T-helper 17 cell (primary cell): ENCODE measurements at places on chromosomes 2 and 18.

DNA sequence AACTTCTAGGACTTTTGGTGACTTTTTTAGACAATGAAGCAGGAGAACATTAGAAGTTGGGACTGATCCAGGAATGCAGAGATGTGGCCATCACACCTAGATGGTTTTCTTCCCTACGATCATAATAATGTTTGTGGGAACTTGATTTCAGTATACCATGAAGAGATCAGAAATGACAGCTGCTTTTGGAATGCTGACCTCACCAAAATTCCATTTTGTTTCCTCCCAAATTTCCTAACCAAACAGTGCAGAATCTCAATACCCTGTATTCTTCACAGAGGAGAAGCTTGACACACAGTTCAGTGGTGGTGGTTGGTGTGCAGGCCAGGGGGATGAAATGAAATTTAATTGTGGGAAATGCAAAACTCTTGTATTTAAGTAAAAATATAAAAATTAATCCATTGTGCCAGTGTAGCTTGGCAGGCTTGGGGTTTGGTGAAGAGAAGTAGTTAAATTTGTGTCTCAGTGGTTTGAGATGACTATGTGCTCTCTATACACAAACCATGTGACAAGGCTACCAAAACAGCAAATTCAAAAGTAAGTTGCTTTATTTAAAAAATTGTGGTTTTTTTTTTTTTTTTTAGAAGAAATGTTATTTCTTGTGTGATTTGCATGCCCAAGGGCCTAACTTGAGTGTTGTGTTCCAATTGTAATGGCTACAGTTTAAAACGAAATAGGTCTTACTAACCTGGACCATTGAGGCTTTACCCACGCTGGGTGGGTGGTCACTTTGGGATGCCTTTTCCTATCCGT is 252.4 kb downstream of the LPIN1 start:
- peak overlapping the region; percentile 3 for H3K27ac ChIP-seq
- H3K4me1 ChIP-seq: peaks cover 16% of the 10 kb centered on the region
- H3K4me3 ChIP-seq: no peak overlapping the region
- peaks cover 9% of the 10 kb centered on the region for H3K27me3 ChIP-seq
- no peak for DNase-seq

DNA sequence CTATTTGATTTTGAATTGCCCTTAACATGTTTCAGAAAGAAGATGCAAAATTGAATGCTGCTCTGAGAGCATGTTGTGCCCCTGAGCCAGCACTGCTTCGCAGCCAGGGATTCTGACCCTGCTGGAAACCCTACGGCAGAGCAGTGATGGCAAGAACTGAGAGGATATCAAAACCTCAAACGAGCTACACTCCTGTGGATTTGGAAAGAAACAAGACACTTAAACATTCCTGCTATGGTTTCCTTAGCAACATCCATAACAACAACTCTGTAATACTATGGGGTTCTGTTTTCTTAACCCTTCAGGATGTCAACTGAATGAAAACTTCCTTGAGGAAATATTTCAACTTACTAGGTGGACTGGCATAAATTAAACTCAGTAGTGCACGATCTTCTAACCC is 649.1 kb downstream of the NYAP2 start:
- DNase-seq: no peak
- peaks cover 7% of the 10 kb centered on the region for H3K27me3 ChIP-seq
- H3K36me3 ChIP-seq: no peaks in the 10 kb centered on the region
- H3K4me1 ChIP-seq: peaks cover 6% of the 10 kb centered on the region
- H3K27ac ChIP-seq: no peak overlapping the region

GRCh38 chr2:15749460-15750432 is 158.1 kb downstream of the DDX1 start:
- H3K4me1 ChIP-seq: no peaks in the 10 kb centered on the region
- no peak overlapping the region for H3K4me3 ChIP-seq
- DNase-seq: no peak

DNA sequence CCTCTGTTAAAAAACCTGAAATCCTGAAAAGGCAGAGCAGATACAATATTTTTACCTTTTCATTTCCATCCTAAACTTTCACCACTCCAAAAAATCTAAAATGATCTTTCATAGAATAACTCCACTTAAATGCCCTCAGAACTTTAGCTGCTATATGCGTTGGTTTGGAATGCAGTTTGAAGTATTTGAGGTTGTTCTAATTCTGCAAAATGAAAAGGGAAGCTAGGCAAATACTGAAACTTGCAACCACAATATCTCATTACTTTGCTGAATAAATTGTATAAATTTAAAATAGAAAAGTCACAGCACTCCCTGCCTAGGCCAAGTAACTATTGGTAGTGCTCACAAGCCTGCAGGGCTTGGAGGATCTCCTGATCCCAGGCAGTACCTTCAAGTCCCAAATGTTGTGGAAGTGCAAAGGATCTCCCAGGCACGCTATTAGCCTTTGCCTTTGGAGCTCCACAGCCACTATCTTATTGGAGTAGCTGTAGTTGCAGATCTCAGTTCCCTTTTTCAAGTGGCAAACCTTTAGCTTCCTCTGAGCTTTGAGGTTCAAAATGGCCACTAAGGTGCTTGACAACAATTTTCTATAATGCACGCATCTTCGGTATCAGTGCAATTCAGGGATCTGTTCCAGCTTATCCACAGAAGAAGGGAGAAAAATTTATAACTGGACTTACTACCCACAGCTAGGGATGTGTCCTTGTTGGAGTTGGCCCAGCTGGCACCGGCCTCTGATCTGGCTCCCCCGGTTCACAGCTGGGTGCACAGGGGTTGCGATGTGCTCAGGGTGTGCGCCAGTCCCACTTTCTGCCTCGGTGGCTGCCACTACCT is 43.4 kb upstream of the ANKRD62 start:
- H3K27me3 ChIP-seq: peaks cover 49% of the 10 kb centered on the region
- H3K36me3 ChIP-seq: no peaks in the 10 kb centered on the region
- no peak for DNase-seq
- H3K27ac ChIP-seq: no peak overlapping the region
- H3K4me1 ChIP-seq: peaks cover 4% of the 10 kb centered on the region

- H3K4me3 ChIP-seq: no peak overlapping the region
- no peaks in the 10 kb centered on the region for H3K27me3 ChIP-seq
- H3K27ac ChIP-seq: no peak overlapping the region
- DNase-seq: no peak
- H3K36me3 ChIP-seq: no peaks in the 10 kb centered on the region
- H3K4me1 ChIP-seq: no peaks in the 10 kb centered on the region
Observed at GRCh38 chr18:72840109-72840508, 27.7 kb downstream of the NETO1 start.

DNA sequence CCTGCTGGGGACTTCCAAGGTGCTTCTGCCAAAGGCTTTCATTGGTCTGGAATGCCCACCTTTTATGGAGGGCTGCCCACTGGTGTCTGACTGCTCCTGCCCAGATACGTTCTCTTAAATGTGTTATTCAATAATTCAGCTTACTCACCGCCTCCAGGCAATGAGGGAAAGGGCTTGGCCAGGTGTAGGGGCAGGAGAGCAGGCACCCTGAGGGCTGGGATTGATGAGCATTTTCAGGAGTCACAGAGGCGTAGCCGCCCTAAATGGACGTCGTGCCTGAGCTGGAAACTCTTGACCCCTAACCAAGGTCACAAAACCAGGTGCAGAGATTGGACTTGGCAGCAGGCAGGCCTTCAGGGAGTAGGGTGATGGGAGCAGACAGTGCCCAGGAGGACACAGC is 26.8 kb downstream of the MAL start:
- peaks cover 3% of the 10 kb centered on the region for H3K36me3 ChIP-seq
- no peak overlapping the region for H3K27ac ChIP-seq
- no peak for DNase-seq
- H3K4me3 ChIP-seq: no peak overlapping the region
- no peaks in the 10 kb centered on the region for H3K27me3 ChIP-seq

- no peak for DNase-seq
- no peaks in the 10 kb centered on the region for H3K36me3 ChIP-seq
- H3K27me3 ChIP-seq: peaks cover 10% of the 10 kb centered on the region
- no peaks in the 10 kb centered on the region for H3K4me1 ChIP-seq
- no peak overlapping the region for H3K4me3 ChIP-seq
Observed at GRCh38 chr2:15059870-15060512, 427.5 kb downstream of the LRATD1 start.

- H3K27me3 ChIP-seq: peaks cover 22% of the 10 kb centered on the region
- no peak overlapping the region for H3K27ac ChIP-seq
- no peak overlapping the region for H3K4me3 ChIP-seq
- peaks cover 5% of the 10 kb centered on the region for H3K36me3 ChIP-seq
Observed at GRCh38 chr2:151297882-151298281, 8.4 kb upstream of the NMI start.

DNA sequence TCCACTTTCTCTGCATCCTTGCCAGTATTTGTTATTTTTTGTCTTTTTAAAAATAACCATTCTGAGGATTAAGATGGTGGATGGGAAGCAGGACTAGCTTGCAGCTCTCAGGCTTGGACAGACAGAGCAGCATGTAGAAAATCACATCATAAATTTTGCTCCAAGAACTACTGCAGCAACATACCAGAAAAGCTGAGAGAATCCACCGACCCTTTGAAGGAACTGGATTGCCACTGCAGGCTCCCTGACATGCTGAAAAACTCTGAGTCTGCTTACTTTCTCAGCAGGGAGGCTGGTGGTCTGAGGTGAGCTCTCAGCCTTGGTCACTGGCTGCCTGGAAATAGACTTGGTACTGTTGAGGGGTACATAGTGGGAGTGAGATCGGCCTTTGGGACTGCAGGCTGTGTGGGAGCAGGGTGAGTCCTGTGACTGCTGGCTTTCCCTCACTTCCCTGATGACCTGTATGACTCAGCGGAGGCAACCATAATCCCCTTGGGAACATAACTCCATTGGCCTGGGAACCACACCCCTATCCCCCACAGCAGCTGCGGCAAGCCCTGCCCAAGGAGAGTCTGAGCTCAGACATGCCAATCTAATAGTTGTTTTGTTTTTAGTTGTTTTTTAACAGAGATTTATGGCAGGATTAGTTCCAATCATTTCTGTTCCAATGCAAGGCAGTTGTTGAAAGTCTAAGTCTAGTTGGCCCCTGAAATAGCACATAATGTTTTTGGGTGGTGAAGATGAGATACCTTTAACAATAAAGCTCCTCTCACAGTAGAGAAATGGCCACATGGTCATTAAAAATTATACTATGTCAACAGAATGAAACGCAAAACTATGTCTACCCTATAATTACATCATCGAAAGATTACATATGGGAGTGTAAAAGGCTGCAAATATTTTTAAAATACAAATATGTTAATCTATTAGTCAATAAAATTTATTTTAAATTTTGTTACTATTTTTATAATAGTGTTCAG is 414.2 kb upstream of the CHAC2 start:
- H3K36me3 ChIP-seq: no peaks in the 10 kb centered on the region
- H3K4me1 ChIP-seq: no peaks in the 10 kb centered on the region
- no peak overlapping the region for H3K4me3 ChIP-seq
- no peak for DNase-seq
- H3K27ac ChIP-seq: no peak overlapping the region
- H3K27me3 ChIP-seq: peaks cover 9% of the 10 kb centered on the region

GRCh38 chr18:56770873-56771272 is 119.7 kb downstream of the WDR7 start:
- H3K27ac ChIP-seq: no peak overlapping the region
- no peaks in the 10 kb centered on the region for H3K27me3 ChIP-seq
- DNase-seq: no peak

- H3K27ac ChIP-seq: peak overlapping the region; percentile 21
- no peak overlapping the region for H3K4me3 ChIP-seq
- H3K36me3 ChIP-seq: peaks cover 6% of the 10 kb centered on the region
- DNase-seq: no peak
Observed at GRCh38 chr2:3344897-3345296, 32.7 kb downstream of the EIPR1 start.

- peaks cover 9% of the 10 kb centered on the region for H3K27me3 ChIP-seq
- no peaks in the 10 kb centered on the region for H3K4me1 ChIP-seq
- H3K27ac ChIP-seq: no peak overlapping the region
- DNase-seq: no peak
- H3K4me3 ChIP-seq: no peak overlapping the region
Observed at GRCh38 chr18:37499044-37499443, 66.6 kb downstream of the CELF4 start.

DNA sequence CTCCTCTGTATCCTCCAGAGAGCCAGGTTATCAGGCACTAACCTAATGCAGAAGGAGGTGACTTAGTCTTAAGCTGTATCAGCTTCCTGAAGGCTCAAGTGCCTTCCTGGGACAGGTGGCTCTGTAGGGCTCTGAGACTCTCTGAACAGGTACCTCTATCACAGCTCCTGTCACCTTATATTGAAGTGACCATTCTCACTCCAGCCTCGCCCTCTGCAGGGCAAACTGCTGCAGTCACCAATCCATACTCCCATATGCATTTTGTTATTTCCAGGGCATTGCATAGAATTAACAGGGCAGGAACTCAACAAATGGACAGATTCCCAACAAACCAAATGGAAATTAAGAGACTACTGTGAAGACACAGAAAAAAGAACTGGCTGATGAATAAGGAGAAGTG is 203.0 kb upstream of the REV1 start:
- no peaks in the 10 kb centered on the region for H3K27me3 ChIP-seq
- no peak for DNase-seq
- H3K36me3 ChIP-seq: no peaks in the 10 kb centered on the region
- H3K27ac ChIP-seq: no peak overlapping the region

DNA sequence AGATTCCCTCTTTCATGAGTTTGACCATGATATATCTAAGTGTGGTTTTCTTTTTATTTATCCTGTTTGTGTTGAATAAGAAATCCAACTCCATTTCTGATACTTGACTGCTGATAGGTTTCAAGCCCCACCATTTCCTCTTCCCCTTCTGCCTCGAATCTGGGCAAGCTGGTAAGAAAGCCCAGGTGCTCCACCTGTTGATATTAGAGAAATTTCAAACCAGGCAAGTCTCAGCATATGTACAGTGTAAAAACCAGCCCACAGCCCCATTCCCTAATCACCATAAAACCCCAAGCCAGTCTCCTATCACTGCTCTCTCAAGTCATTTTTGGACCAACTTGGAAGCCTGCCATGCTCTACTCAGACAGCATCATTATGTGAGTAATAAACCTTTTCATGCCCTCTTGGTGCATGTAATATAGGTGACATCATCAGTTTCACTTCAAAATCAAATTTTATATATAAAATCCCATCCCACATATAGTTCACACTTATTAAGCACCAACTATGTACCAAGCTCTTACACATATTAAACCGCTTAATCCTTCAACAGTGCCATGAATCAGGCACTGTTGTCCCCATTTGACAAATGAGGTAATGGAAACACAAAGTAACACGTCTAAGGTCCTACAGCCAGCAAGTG is 46.6 kb downstream of the SMAD2 start:
- H3K4me3 ChIP-seq: no peak overlapping the region
- peak overlapping the region; percentile 14 for H3K27ac ChIP-seq
- no peak for DNase-seq

- H3K27me3 ChIP-seq: peaks cover 43% of the 10 kb centered on the region
- H3K27ac ChIP-seq: no peak overlapping the region
- no peaks in the 10 kb centered on the region for H3K36me3 ChIP-seq
- H3K4me3 ChIP-seq: no peak overlapping the region
Observed at GRCh38 chr2:121061633-121062032, 223.4 kb downstream of the TFCP2L1 start.

- no peaks in the 10 kb centered on the region for H3K27me3 ChIP-seq
- no peak overlapping the region for H3K27ac ChIP-seq
- no peak overlapping the region for H3K4me3 ChIP-seq
- H3K36me3 ChIP-seq: peaks cover 7% of the 10 kb centered on the region
- no peaks in the 10 kb centered on the region for H3K4me1 ChIP-seq
- DNase-seq: no peak
Observed at GRCh38 chr2:61116302-61116701, 45.7 kb upstream of the C2orf74 start.

- peaks cover 38% of the 10 kb centered on the region for H3K27me3 ChIP-seq
- no peak overlapping the region for H3K27ac ChIP-seq
- DNase-seq: no peak
- peaks cover 4% of the 10 kb centered on the region for H3K4me1 ChIP-seq
- H3K36me3 ChIP-seq: no peaks in the 10 kb centered on the region
- H3K4me3 ChIP-seq: no peak overlapping the region
Observed at GRCh38 chr2:120432976-120433815, 87.3 kb downstream of the INHBB start.

- H3K4me3 ChIP-seq: peak overlapping the region; percentile 59
- H3K27me3 ChIP-seq: no peaks in the 10 kb centered on the region
- no peak for DNase-seq
- H3K27ac ChIP-seq: no peak overlapping the region
Observed at GRCh38 chr2:42103829-42104228, 56.0 kb downstream of the PKDCC start.
